ENCODE measurements at places on chromosomes 1 and 21.

GRCh38 chr1:34668063-34668462 lies 86.8 kb upstream of the GJB5 start:
- DNase-seq = no peak

- no peak for DNase-seq
These were observed 158.3 kb downstream of the KAZN start for GRCh38 chr1:14756589-14757285.

DNA sequence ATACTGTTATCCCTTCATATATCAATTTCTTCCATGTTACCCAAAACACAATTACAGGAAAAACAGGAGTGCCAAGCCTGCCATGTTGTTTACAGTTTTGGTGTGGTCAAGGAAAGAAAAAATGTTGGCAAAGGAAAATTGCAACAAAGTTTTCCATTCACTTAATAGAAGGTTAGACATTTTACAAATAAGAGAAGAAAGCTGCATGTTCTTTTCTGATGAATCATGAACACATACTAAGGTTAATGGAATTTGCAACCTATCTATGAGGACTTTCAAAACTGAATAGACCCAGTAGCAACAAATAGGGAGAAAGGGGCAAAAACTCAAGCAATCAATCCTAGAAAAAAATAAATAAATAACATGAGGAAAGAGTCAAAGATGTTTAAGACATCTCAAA lies 556.7 kb downstream of the DPYD start:
- no peak for DNase-seq

GRCh38 chr1:3596663-3597598 lies 14.4 kb downstream of the MEGF6 start:
- no peak for DNase-seq

- DNase-seq = no peak
These were observed 551 bp downstream of the ZRANB2 start for GRCh38 chr1:71080230-71080738.

- DNase-seq = peak; percentile 34
These were observed 100.1 kb upstream of the SLC2A1 start for GRCh38 chr1:43058545-43059360.

GRCh38 chr1:53016705-53017104 lies 45.3 kb upstream of the PODN start:
- DNase-seq = no peak

- peak; percentile 51 for DNase-seq
These were observed 21.1 kb upstream of the CDC42 start for GRCh38 chr1:22031214-22031962.

DNA sequence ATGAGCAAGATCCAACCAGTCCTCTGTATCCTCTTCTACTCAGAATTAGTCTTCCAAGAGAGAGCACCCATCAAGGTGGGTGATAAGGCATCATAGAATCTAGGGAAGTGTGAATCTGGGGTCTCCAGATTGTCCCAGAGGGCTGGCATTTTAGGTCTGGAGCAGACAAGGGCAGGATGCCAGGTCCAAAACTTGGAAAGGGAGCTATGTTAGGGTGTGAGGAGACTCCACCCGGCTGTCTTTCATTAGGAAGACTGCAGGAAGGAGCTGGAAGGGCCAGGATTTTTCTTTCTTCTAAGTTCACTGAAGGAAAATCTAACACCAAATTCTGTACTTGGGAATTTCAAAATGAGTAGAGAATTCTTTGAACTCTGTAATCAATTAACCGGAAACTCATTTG lies 86.1 kb upstream of the BMP8A start:
- DNase-seq = no peak

DNA sequence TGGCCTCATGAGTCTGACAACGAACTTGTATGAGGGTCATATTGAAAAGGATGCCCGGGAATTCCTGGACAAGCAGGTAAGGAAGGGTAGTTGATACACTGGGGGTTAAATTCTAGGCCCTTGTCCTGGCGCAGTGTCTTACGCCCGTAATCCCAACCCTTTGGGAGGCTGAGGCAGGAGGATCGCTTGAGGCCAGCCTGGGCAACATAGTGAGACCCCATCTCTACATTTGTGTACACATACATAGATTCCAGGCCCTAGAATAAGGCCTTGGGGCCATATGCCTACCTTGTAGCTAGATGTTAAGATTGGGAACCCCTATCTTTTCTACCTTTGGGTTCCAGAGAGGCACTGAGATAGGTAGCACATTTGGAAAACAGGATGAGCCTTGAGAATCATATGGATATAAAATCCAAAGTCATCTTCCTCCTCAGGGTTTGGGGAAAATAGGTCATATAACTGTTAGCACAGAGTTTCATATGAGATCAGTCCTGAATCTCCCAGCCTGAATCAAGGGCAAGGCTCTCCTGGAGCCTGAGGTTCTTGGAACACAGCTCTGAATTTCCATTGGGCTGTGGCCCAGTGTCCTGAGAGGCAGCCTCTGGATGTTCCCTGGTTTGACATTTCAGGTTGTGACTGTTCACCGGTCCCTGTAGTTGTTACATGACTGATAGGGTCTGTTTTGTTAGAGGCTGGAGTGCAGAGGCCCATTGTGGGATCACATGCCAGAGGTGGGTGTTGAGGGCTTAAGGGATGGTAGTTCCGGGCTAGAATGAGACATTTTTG lies 104.4 kb downstream of the PIK3R3 start:
- DNase-seq = no peak

DNA sequence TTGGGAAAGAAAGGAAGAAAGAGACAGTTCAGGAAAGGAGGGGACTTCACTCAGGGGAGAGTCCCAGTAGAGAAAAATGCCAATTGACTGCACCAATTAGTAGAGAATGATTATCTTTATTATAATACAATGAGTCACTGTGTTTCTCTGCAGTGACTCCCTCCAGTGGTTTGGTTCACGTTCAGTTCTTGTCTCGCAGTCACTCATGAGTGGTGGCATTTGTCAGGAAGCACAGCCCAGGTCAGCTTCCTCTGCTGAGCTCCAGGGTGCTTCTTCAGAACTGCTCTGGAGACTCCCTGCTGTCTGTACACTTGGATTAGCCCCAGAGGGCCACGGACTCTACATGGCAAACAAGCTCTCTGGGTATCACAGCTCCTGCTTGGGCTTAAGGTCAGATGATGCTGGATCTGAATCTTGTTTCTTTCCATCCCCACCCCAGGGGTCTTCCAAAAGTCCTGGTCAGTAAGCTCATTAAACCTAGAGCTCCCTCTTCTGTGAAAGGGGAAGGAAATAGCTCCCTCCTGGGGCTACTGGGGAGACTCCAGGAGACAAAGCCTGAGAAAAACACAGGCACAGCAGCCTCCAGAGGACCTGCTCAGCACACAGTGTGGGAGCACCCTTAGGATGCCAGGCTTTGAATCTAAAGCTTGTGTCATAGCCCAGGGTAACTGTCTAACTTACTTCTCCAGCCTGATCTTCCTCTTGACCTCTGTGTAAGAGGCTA lies 619.0 kb downstream of the AJAP1 start:
- DNase-seq = no peak

GRCh38 chr1:111484391-111485026 lies 10.7 kb downstream of the C1orf162 start:
- no peak for DNase-seq

- peak; percentile 81 for DNase-seq
These were observed at the start of gene RGS1 for GRCh38 chr1:192575499-192576189. Gene RGS1 (plus strand): TSS chr1:192575773. CDS start chr1:192575793, 20 bp downstream.

GRCh38 chr1:103527331-103527730 lies 1.8 kb downstream of the RNPC3 start:
- DNase-seq = no peak

GRCh38 chr1:216932424-216932823 lies 209.2 kb upstream of the ESRRG start:
- no peak for DNase-seq

- DNase-seq = no peak
These were observed 119.8 kb downstream of the GALNT2 start for GRCh38 chr1:230186874-230187273.

DNA sequence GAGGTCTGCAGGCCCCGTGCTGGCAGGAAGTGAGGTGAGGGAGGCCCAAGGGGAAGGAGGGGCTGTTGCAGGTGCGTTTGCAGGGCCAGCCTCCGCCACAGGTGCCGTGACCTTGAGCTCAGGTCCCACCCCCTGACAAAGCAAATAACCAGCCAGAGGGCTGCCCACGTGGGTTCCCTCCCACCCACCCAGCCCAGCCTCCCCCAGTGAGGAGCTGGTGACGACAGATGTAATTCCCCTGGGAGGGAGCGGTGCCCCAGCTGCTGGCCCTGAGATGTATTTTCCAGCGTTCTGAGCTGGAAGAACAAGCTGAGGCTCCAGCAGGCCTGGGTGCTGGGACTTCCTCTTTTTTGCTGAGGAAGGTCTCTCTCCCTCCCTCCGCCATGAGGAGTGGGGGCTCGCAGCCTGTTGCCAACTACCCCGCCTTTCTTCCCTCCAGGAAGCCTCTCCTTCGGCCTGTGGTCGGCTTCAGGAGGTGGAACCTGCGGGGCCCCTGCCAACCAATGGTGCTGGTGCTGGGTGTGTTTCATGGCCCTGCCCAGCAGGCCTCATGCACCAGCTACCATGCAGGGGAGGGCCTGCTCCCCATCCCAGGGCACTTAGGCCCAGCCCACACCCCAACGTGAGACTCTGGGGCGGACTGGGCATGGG lies 153.2 kb downstream of the PRDM16 start:
- peak; percentile 94 for DNase-seq

GRCh38 chr1:111227851-111228747 lies 586 bp downstream of the CHI3L2 start:
- no peak for DNase-seq

DNA sequence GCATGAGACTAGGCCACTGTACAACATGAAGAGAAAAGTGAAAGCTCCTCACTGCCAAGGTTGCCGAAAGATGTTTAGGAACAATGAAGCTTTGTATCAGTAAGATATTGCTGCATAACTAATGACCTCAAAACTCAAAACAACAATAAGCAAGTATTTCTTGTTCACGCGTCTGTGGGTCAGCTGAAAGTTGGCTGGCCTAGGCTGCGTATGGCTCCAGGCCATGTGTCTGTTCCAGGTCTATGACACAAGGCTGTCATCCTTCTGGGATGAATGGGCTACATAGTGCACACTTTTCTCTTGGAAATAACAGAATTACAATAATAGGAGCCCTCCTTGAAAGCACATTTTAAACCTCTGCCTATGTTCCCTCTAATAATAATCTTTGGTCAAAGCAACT lies 515.9 kb downstream of the PLPP3 start:
- no peak for DNase-seq

DNA sequence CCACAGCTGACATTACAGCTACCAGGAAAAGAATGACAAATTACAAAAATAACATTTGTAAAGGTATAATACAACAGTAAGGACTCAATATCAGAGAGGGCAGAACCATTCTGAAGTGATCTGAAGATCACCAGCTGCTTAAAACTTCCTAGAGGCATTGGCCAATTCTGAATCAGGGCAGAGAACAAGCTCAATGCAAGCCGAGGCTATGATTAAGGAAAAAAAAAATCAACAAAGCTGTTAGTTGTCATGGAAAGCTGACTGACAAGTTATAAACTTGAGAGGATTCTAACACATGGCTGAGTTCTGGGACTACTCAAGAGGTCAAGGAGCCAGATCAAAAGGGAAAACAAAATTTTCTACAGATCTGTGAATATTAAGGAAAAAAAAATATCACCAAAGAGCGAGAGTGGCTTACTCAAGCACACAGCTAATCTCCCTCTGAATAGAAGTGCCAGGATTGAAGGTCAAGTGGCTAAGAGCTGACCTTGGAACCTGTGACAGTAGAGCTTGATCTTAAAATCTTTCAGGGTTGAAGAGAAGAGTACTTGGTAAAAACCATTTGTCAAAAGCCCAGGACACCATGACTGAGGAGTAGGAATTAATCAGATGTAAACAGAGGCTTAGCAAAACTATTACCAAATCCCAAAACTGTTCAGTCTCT lies 383.4 kb downstream of the USP25 start:
- DNase-seq = no peak

GRCh38 chr1:66730462-66730861 lies 21.8 kb upstream of the DYNLT5 start:
- no peak for DNase-seq

GRCh38 chr1:194774535-194774934 lies 1588.1 kb upstream of the B3GALT2 start:
- DNase-seq = no peak

DNA sequence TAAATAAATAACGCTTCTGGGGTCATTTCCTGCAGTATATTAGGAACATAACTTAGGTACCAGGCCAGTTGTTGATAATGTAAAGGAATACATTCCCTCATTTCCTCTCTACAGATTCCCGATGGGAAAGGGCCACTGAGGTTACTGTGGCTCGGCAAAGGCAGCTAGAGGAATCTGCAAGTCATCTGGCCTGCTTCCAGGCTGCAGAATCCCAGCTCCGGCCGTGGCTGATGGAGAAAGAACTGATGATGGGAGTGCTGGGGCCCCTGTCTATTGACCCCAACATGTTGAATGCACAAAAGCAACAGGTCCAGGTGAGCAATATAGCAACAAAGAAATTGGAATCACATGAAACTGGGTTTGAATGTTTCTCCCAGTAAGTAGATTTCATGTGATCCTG lies 109.6 kb upstream of the BMP8A start:
- no peak for DNase-seq

GRCh38 chr21:38721958-38722357 lies 83.8 kb upstream of the ETS2 start:
- DNase-seq = no peak

GRCh38 chr1:11525151-11525505 lies 46.2 kb downstream of the DISP3 start:
- no peak for DNase-seq

DNA sequence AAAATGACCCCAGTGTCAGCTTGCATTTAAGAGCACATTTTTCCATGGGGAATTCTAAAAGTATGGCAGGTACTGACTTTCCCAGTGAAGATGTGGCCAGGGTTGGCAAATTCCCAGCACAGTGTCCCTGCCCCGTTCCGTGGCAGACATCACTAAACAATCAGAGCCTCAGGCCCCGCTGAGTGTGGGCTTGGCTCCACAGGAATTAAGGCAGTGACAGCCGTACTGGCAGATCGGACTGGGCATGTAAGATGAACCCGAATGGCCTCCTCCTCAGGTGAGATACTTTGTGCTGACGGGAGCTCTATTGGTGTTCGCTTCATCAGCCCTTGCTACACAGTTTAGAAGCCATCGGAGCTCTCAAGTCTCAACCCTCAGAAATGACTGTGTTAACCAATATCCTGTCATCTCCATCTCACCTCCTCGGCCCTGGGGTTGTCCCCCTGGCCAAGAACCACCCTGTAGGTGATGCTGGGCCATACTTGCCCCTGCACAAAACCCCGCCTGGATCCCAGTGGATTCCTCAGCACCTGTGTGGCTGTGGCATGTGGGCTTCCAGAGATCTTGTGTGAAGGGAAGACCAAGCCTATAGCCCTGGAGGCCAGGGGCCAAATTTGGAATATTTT lies 29.0 kb upstream of the ABCG1 start:
- DNase-seq = no peak

- DNase-seq = no peak
These were observed 115.8 kb upstream of the SLC35F3 start for GRCh38 chr1:233788687-233789086.

GRCh38 chr1:23692308-23692871 lies 784 bp downstream of the RPL11 start:
- no peak for DNase-seq

DNA sequence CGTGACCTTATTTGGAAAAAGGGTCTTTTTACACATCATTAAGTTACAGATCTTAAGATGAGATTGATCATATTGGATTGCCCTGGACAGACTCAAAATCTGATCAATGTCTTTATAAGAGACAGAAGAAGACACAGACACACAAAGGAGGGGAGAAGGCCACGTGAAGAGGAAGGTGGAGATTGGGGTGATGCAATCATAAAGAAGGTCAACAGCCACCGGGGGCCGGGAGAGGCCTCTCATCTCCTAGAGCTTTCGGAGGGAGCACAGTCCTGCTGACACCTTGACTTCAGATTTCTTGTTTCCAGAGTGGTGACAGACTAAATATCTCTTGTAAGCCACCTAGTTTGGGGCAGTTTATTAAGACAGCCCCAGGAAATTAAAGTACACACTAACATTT lies 204.6 kb upstream of the CSF3R start:
- DNase-seq = no peak

- DNase-seq = no peak
These were observed 226.0 kb downstream of the PBX1 start for GRCh38 chr1:164784960-164785359.

Measured in hematopoietic multipotent progenitor cell (in vitro differentiated cells).